ENCODE measurements at places on chromosomes 4 and X.
A peak's percentile ranks its signal among the peaks of the same experiment; 100 is the strongest.

DNA sequence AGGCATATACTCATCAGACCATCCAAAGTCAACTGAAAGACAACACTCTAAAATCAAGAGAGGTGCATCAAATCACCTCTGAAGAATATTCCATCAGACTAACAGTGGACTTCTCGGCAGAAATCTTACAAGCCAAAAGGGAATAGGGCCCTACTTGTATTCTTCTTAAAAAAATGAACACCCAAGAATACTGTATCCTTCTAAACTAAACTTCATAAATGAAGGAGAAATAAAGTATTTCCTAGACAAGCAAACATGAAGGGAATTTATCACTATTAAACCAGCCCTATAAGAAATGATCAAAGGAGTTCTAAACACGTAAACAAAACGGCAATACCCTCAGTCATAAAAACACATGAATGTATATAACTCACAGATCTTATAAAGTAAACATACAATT lies 141.2 kb downstream of the CXXC4 start:
- no peak for DNase-seq

DNA sequence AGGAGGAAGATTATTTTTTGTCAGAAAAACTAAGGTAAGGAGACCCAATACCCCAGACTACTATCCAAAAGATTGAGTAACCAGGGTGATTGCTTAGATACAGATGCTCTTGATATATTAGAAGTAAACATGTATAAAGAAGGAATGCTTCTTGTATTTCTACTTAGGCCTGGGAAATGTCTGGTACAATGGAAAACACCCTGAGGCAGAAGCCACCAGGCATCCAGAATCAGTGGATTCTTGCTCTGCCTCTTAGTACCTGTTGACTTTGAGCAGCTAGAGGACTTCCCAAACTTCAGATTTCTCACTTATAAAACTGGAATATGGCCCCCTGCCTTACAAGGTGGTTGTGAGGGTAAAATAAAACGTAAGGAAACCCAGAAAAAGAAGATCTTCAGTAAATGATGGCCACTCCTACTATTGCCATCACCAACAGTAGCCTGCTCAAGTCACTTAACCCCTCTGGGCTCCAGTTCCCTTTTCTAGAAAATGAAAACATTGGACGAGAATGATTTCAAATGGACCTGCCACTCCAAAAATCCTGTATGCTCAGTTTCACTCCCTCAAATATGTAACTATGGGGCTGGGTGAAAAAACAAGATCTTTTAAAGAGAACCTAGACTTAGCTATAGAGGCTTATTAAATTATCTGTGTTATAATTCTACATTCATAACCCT lies 56.6 kb downstream of the AMELX start:
- no peak for DNase-seq

DNA sequence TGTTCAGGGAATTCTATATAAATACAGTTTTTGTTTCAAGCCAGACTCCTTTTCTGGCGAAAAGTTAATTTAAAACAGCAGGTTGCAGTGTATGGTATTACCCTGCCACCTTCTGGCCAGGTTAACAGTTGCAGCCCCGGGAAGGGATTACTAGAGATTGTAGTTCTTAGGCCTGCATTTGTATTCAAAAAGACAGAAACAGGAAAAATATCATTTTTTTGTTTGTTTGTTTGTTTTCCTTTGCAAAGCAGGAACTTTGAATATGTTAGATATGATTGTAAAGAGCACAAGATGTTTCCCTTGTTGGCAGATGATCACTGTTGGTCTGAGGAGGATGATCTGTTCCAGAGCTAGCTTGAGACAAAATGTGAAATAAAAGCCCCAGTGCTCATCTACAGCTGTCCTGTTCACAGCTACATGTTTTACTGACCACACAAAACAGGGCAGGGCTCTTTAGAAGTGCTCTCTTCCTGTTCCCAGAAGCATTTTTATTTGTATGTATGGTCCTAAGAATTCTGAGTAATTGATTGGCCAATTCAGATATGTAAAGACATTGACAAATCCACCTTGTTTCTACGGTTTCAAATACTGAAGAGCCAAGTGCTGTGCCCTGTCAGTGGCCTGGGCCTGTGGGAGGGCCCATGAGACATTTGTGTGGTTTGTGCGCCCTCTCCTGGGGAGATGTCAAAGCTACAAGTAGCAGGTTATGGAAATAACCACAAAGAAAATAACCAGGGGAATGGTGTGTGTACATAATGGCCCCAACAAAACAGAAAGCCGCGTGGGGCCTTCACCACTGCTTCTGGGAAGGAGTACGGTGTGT lies 57.9 kb downstream of the CLDN22 start:
- DNase-seq: peak; percentile 87

DNA sequence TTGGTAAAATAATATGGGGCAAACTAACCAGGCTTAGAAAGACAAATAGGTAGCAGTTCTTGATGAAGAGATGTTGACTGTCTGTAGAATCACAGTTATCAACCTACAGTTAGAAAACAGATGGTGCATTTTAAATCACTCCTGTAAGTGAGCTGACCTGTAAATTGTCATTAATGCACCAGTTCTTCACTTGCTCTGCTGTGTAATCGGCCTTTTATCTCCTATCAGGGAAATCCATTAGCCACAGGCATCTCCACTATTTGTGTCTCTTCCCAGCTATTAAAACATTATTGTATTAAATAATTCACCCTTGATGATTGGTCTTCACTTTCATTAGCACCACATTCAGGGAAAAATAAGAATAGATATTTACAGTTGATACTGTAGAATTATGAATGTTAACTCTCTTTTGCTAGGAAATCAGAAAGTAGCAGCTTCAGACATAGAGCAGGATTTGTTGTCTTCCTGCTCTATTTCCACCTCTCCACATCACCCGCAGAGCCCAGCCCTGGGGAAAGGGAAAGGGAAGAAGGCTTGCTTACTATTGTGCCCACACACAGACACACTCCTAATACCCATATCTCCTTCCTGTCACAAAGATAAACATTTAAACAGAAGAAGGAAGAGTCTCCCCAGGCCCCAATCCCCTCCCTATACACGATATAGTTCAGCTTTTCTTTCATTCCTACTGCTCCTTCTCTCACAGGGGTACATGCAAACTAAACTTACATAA lies 97.1 kb downstream of the REELD1 start:
- DNase-seq: no peak

DNA sequence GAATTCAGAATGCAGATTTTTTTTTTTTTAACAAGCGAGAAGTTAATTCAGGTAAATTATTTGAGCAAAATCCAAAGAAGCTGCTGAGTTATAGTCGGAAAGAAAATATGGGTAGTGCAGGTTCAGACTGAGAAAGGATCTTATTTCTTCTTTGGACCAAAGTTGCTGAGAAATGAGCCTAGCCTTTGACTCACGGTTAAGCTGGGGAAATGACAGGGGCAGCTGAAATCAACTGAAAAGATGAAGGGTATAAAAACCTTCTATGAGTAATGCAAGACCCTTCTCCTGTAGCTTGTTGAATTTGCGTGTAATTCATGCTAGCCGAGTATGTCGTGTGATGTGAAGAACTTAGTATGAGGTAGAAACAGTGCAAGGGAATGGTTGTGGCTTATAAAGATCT lies 63.0 kb downstream of the KIAA0232 start:
- DNase-seq: no peak

DNA sequence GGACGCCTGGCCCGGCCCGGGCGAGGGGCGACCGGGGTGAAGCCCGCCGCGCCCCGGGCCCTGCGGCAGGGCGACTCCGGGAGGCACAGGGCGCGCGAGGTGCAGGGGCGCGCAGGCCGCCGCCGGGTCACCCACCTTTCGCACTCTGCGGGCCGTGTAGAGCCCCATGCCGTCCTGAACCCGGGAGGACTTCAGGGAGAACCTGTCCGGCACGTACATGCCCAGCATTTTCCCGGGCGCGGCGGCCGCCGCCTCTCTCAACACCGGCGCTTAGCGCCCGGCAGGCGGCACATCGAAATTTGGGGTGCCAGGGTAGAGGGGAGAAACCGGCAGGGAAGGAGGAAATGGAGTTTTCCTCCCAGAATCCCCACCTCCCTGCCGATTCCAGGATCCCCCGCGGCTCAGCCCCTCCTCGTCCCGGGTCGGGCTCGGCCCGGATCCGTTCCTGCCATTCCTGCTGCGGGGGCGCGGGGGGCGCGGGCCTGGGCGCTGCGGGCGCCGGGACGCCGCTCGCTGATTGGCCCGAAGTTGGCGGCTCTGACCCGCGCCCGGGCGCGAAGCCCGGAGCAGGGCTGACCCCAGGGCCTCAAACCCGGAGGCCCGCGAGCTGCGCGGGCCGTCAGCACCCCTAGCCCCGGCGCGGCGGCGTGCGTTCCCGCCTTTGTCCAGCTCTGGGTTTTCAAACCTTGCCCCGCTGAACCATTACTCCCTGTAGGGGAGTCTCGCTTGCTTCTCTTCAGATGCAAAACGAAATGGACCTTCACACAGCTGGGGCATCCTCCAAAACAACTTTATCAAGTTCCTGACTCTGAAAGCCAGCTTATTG lies at the start of gene PRDM5:
Gene PRDM5, minus strand, starts transcription at position 346 of the 826 bp plus-strand sequence. Its CDS starts 118 bp downstream, at position 228.
- peak; percentile 78 for DNase-seq

DNA sequence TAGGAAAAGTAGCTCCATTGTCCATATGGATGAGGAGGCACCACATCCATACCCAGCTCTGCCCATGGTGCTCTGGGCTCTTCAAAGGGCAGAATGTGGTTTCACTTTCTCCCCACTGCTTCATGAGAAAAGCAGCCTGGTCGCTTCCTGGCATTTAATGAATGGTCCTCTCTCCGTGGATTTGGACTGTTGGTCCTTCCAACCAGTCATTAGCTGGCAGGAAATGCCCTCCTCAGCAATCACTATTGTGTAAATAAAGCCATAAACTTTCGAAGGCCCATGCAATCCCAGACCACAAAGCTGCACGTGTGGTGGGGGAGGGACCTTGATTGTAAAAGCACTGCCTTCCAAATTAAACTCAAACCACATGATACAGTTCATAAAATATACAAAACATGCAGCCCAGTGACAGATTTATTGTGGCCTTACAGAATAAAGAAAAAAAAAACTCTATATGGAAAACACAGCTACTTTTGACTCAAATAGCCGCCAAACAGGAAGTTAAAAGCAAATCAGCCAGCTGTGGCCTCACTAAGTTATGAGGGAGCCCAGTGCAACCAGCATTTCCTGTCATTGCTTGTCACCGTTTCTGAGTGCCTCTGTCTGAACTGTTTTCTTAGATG lies 8.1 kb downstream of the MBNL3 start:
- no peak for DNase-seq

DNA sequence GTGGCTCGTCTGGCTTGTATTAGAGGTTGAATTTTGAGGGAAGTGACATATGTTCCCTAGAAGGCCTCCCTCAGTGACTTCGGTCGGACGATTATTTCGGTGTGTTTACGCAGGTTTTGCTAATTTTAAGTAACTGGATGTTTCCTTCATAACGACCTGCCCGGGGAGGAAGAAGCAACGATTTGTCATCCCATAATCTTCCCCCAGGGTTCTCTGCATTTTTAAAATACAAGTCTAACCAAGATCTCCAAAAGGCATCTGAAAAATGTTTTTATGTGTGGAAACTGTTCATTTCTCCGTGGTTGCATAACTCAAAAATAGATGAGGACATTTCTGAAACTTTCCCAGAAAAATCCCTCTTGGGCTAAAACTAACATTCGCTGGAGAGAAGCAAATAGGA lies 195.4 kb downstream of the SHOX start:
- no peak for DNase-seq

DNA sequence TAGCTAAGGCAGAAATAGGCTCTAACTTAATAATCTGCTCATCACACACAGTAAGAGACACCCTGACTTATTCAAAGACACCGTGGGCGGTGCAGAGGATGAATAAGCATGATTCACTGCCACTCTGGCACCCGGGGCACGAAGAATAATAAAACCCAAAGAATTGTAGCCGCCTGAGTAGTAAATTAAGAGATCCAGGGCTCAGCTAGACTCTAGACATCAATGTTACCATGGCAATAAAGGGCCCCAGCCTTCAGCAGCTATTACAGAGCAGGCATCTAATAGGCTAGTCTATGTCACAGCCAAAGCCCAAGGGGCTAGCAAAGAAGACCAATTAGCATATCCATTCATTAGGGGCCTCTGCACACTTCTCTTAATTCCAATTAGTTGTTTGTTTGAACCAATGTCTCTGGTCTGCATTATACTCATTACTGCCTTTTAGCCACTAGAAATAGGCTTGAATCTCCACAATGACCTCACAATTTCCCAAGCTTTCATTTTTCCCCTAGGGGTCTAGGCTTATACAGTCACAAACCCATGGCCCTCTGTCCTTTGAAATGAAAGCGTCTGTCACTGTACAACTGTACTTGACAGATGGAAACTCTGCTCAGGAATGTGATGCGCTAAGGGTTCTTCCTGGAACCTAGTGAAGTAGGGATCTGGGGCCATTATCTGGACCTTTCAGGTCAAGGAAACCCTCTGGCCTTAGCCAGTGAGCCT lies 3.0 kb upstream of the ATP1B4 start:
- no peak for DNase-seq

DNA sequence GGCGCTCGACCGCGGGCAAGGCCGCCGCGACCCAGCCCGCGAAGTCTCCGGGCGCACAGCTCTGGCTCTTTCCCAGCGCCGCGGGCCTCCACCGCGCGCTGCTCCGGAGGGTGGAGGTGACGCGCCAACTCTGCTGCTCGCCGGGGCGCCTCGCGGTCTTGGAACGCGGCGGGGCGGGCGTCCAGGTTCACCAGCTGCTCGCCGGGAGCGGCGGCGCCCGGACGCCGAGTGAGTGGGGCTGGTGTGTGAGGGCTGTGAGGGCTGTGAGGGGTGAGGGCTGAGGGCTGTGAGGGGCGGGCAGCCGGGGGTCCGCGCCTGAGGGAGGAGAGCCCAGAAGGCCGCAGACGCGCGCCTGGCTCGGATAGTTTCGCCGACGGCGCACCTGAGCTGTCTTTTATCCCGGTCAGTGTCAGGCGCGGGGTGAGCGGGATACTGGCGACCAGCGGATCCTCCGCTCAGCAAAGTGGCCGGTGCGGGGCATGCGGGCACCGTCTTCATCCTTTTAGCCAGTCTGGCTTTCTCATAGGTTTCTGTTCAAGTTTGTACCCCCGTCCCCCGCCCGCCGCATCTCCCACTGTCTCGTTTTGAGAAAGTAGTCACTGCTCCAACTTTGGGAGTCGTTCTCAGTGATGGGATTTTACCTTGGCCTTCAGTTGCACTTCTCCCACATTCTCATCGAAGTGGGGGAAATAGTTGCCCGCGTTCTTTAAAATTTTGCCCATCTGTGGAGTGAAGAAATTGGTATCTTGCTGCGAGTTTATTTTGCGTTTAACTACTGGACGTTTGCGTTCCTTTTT lies 586 bp downstream of the HERC5 start:
- peak; percentile 80 for DNase-seq

- DNase-seq: no peak
Observed at GRCh38 chr4:163895378-163896005, 401.0 kb downstream of the TMA16 start.

- DNase-seq: no peak
Observed at GRCh38 chr4:187094144-187094543, 370.5 kb upstream of the FAT1 start.

- DNase-seq: no peak
Observed at GRCh38 chr4:139528377-139529005, 27.5 kb downstream of the SETD7 start.

DNA sequence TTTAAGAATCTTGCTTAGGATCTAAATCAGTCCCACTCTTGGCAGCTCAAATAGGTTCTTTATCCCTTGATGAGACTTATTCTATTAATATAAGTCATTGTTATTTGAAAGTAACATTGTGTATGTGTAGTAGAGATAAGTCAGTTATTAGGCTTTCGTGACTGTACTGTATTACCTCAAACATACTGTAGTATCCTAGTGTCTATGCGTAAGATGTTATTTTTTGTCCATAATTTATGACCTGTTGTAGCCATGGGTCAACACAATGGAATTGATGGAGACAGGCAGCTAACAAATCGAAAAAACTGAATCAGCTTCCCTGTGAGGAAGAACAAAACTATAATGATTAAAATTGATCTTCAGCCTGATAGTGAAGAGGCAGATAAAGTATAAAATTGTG lies 41.8 kb downstream of the CLCN3 start:
- DNase-seq: no peak
